Dermis blood vessel endothelial cell (primary cell): ENCODE measurements at places on chromosomes 4 and X. TPM values are rescaled to one million over a fixed set of nuclear protein-coding genes. Genes with fewer than 3 reads are reported as not detected.

GRCh38 chrX:110284159-110284558 lies 33.7 kb downstream of the AMMECR1 start:
- peak; percentile 68 for DNase-seq

DNA sequence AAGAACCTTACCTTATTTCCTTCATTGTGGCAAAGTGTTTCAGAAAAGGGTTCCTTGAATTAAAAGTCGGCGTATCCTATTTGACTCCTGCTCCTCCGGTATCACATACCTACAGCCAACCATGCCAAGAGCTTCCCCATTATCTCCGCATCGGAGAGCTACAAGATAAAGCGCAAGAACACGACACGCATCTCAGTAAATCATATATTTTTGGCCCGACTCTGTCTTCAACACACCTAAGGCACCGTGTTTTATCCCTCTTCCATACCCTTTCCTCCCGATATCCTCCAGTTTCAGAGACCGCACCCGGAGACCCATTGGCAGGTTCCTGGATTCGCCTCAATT lies 497 bp upstream of the THAP9 start:
- no peak for DNase-seq

DNA sequence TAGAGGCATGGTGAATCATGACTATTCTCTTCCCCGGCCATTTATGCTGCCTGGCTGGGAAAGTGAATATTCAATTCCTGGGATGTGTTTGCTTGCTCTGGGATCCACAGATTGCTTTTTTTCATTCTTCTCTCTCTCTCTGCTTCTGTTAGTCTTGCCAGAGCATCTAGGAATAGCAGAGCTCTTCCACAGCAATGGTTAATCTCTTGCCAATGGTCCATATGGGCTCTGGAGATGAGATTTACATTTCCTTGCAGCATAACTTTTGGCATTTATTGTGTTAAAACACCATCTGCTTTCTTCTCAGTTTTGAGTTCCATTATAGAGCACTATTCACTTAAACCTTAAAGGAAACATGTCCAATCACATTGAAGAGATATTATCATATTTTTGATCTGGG lies 59.2 kb upstream of the GUCY1A1 start:
- DNase-seq: no peak

The ARR3 gene
- total RNA-seq: not detected in 2 replicates

DNA sequence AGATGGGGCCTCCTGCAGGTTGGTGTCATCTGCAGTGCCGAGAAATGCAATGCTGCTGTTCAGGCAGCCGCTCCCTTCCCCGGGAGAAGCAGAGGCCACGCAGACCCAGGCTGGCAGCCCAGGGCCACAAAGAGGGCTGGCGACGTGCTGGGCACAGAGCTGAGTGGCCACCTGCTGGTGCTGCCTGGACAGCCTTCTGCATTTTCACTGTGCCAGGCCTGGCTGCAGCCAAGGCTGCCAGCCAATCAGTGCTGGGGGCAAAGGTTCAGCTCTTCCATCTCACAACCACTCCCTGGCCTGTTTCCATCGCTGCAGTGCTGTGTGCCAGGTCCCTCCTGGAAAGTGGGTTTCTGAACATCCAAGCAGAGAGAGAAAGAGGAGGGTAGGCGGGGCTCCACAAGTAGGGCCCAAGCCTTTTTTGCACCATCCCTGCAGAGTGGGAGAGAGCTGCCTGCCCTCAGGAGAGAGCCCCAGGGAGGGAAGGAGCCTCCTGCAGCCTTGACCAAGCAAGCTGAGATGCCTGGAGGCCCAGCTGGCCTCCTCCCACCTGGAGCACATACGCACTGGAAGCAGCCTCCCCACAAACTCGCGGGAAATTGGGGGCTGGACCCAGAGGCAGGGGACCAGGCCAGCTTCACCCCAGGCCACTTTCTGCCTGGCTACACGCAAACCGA lies 20.1 kb downstream of the ADRA2C start:
- DNase-seq: peak; percentile 3

GRCh38 chrX:140967036-140967435 lies 35.4 kb upstream of the SPANXB1 start:
- no peak for DNase-seq
